ENCODE measurements at places on chromosomes 5 and 9. TPM values are rescaled to one million over a fixed set of nuclear protein-coding genes. Genes with fewer than 3 reads are reported as not detected.

DNA sequence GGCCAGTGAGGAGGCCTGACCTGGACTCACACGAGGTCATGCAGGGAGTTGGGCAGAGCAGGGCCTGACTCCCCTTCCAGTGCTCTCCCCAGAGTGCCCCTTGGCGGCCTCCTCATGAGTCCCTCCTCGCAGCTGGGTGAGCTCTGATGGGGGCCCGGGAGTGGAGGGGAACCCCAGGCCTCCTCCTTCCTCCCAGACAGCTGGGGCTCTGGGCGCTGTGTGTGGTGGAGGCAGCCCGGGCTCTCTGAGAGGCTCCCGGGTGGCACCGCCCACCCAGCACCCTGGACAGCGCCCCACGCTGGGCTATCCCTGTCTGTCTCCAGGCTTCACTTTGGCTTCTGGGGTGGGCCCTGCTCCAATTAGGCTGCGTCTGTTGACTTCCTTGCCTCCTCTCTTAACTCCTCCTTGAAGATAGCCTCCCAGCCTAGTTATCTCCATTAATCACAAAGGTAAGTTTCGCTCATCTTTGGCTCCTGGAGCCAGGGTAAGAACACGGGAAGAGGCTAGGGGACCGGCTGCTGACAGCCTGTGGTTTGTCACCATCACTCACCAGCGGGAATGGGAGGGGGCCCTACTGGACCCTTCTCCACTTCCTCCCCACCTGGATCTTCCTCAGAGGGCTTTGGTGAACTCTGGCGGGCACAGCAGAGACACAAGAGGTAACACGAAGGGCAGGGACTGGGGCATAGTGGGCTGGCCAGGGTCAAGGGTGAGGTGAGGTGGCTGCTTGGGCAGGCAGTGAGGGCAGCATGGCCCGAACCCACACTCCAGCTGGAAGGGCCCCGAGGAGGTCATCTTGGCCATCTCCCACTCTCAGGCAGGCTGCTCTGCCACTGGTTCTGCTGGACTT lies 13.1 kb downstream of the PSD2 start:
- DNase-seq: no peak
- H3K27me3 ChIP-seq: peaks cover 34% of the 10 kb centered on the region
- H3K36me3 ChIP-seq: no peaks in the 10 kb centered on the region
- H3K4me1 ChIP-seq: no peaks in the 10 kb centered on the region
- H3K27ac ChIP-seq: no peak overlapping the region

DNA sequence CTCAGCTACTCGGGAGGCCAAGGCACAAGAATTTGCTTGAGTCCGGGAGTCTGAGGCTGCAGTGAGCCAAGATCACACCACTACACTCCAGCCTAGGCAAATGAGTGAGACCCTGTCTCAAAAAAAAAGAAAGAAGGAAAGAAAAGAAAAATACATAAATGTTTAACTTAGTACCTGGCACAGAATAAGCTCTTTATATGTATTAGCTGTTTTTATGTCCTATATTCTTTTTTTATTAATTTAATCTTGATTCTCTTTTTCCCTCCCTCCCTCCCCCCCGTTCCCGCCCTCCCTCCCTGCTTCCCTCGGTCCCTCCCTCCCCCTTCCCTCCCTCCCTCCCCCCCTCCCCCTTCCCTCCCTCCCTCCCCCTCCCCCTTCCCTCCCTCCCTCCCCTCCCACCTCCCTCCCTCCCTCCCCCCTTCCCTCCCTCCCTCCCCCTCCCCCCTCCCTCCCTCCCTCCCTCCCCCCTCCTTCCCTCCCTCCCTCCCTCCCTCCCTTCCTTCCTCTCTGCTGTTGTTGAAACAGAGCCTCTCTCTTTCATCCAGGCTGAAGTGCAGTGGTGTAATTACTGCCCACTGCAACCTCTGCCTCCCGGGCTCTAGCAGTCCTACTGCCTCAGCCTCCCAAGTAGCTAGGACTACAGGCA lies 135.8 kb upstream of the GRHPR start:
- H3K27ac ChIP-seq: no peak overlapping the region
- DNase-seq: no peak
- no peaks in the 10 kb centered on the region for H3K36me3 ChIP-seq
- H3K4me1 ChIP-seq: no peaks in the 10 kb centered on the region
- no peak overlapping the region for H3K4me3 ChIP-seq

DNA sequence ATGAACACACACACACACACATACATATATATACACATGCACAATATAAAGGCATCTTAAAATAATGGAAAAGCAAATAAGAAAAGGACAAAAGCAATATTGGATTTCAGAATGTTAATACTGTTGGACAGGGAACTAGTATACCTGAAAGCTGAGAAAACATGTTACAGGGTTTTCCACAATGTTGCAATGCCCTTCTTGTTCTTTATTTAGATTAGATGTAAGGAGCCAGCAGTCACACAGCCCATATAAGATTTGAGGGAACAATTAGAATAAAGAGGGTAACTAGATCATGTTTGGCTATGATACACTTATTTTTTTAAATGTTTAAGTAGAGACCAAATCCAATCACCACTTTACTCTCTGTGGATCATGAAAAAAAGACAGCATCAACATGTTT lies 61.7 kb downstream of the SH3TC2 start:
- no peak for DNase-seq
- no peaks in the 10 kb centered on the region for H3K4me1 ChIP-seq
- H3K4me3 ChIP-seq: no peak overlapping the region
- no peaks in the 10 kb centered on the region for H3K27me3 ChIP-seq

GRCh38 chr5:25094219-25094618 lies 449.4 kb upstream of the CDH10 start:
- DNase-seq: no peak
- H3K27me3 ChIP-seq: no peaks in the 10 kb centered on the region
- no peaks in the 10 kb centered on the region for H3K4me1 ChIP-seq
- H3K4me3 ChIP-seq: no peak overlapping the region
- no peak overlapping the region for H3K27ac ChIP-seq

DNA sequence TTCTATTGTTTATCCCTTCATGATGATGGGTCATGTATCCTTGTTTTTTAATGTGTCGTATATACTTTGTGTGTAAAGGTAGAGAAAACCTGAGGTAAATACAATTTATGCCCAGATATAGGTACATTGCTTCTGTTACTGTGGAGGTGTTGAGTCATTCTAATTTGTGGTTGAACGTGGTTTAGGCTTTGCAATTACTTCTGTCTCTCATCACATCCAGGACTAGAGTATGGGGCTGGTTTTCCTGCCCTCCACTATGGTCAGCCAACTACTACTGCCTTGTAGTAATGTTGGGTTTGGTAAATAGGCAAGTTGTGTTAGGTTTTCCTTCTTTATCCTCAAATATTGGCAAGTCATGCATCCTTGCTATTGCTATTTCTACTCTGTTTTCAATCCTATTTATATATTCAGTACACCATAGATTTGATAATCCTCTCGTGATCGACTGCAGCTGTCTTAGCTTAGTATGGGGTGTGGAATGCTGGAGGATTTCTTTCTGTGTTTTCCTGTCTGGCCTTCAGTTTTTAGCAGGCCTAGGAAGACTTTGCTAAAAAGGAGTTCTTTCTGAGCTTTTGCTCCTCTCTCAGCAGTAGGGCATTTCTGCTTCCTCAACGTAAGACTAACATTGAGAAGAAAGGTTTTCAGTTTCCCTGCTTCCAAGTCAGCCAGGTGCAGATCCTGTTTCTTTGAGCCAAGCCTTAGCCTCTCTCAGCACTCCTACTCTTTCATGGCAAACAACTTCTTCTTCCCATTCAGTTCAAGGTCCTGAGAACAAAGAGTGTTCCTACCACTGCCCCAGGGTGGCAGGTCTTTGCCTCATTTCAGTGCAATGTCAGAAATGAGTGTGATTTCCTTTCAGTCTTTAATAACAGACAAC lies 844.4 kb upstream of the CDH18 start:
- H3K27me3 ChIP-seq: no peaks in the 10 kb centered on the region
- H3K4me1 ChIP-seq: no peaks in the 10 kb centered on the region
- no peaks in the 10 kb centered on the region for H3K36me3 ChIP-seq
- DNase-seq: no peak
- H3K27ac ChIP-seq: no peak overlapping the region
- H3K4me3 ChIP-seq: no peak overlapping the region

DNA sequence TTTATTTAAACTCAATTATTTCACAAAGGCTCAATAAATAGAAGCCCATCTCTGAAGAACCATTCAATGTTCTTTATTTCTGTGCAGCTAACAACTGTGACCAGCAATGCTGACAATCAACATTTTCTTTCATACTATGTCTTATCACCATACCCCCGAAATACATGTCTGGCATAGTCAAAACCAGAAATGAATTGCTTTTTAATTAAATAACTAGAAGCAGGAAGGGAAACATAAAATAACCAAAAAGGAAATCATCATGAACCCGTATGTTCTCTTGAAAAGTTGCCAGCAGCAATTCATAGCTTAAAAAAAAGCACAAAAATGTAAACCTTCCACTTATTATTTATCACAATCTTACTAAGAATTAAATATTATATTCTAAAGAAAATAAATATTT lies 212.4 kb downstream of the TMEM232 start:
- no peak overlapping the region for H3K4me3 ChIP-seq
- H3K27me3 ChIP-seq: no peaks in the 10 kb centered on the region
- no peak for DNase-seq
- no peaks in the 10 kb centered on the region for H3K36me3 ChIP-seq
- H3K27ac ChIP-seq: no peak overlapping the region

DNA sequence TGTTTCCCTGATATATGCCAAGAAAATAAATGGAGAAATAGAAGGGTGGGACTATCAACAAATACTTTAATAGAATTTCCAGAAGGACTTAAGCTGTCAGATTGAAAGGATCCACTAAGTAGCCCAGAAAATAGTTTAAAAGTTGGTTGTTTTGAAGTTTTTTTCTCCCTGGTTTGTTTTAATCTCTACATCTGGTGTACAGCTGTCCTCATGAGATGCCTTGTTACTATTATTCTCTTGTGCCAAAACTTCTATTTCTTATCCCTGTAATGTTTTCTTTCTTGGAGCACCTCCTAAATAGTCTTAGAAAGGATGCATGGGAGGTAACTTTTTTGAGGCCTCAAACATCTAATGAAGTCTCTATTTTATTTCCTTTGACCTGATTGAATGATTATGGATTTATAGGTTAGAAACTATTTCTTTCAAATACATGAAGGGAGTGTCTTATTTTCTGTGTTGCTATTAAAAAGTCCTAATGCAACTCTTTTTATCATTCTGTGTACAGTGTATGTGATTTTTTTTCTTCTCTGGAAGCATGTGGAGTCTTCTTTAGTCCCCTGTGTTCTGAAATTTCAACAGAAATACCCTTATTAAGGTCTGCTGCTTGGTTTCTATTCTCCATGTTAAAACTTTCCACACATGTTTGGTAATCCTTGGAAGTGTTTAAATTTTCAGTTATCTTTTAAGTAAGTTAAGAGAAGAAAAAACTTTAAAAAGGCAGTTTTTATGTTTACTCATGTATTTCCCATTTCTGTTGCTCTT lies 140.0 kb upstream of the CDKN2B start:
- H3K27ac ChIP-seq: no peak overlapping the region
- no peaks in the 10 kb centered on the region for H3K36me3 ChIP-seq
- DNase-seq: no peak

- H3K36me3 ChIP-seq: no peaks in the 10 kb centered on the region
- DNase-seq: no peak
- no peaks in the 10 kb centered on the region for H3K27me3 ChIP-seq
- no peak overlapping the region for H3K27ac ChIP-seq
- no peak overlapping the region for H3K4me3 ChIP-seq
Measured at GRCh38 chr9:110282018-110282738, 25.9 kb upstream of the TXN start.

DNA sequence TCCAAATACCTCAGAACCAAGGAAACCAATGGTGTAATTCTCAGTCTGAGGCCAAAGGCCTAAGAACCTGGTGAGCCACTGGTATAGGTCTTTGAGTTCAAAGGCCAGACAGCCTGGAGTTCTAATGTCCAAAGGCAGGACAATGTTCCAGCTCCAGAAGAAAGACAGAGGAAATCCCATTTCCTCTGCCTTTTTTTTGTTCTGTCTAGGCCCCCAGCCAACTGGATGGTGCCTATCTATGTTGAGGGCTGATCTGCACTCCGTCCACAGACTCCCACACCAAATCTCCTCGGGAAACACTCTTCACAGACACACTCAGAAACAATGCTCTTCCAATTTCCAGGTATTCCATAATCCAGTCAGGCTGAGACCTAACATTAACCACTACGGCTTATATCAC lies 30.1 kb downstream of the FNIP1 start:
- H3K36me3 ChIP-seq: peaks cover 5% of the 10 kb centered on the region
- peaks cover 39% of the 10 kb centered on the region for H3K4me1 ChIP-seq
- no peaks in the 10 kb centered on the region for H3K27me3 ChIP-seq
- DNase-seq: no peak

DNA sequence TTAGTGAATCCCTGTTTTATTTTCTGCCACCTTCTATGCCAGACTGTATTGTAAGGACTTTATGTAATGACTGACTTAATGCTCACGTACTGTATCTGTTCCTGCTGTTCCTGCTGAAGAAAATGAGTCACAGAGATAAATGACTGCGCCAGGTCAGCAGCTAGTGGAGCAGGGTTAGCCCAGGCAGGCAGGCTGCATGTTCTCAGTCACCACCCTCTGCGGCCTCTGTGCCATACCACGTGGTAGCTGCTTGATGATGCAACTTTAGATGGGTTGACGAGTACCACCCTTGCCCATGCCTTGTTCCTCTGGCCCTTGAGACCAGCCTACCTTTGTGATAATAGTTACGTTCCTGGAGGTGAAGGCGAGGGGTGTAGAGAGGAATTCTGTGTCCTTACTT lies 161.9 kb downstream of the TRIO start:
- no peak overlapping the region for H3K4me3 ChIP-seq
- no peaks in the 10 kb centered on the region for H3K27me3 ChIP-seq
- DNase-seq: no peak
- no peaks in the 10 kb centered on the region for H3K36me3 ChIP-seq
- no peaks in the 10 kb centered on the region for H3K4me1 ChIP-seq

CENPH gene
- 21.9 TPM for polyA plus RNA-seq

WDR31 gene
- 5.7 TPM for polyA plus RNA-seq

DNAH5 gene
- 0.61 TPM for polyA plus RNA-seq

PCDHGB5 gene
- polyA plus RNA-seq: 8.3 TPM

KIF24 gene
- 4.8 TPM for polyA plus RNA-seq

EIF4E1B gene
- 0.07 TPM for polyA plus RNA-seq

GABRB2 gene
- 1.5 TPM for polyA plus RNA-seq

REEP2 gene
- polyA plus RNA-seq: 2.0 TPM

Measured in left lung (tissue), 14 donors.